Inflammatory macrophage treated with lipopolysaccharide for 1 hour (primary cell): ENCODE measurements at places on chromosomes 4 and X.
A peak's percentile ranks its signal among the peaks of the same experiment; 100 is the strongest.

- peak; percentile 3 for DNase-seq
Measured at GRCh38 chr4:76585897-76586360, 150.9 kb downstream of the SHROOM3 start.

DNA sequence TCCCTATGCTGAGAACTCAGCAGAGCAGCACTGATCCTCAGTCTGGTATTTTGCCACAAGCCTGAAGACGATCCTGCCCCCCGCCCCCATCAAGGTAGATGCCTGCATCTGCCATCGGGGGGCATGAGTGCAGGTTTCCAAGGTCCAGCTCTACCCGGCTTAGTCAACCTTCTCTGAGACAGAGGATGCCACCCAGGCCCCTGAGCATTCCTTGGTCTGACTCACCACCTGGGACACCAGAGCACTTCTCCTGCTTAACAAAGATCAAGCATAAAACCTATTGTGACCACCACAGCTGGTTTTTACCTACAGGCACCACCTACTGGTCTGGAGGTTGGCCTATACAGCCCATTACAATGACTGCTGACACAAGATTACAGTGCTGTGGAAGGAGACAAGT lies 1168.1 kb downstream of the PCDH19 start:
- DNase-seq = no peak

GRCh38 chr4:173013232-173013930 lies 155.2 kb upstream of the GALNT7 start:
- peak; percentile 20 for DNase-seq

DNA sequence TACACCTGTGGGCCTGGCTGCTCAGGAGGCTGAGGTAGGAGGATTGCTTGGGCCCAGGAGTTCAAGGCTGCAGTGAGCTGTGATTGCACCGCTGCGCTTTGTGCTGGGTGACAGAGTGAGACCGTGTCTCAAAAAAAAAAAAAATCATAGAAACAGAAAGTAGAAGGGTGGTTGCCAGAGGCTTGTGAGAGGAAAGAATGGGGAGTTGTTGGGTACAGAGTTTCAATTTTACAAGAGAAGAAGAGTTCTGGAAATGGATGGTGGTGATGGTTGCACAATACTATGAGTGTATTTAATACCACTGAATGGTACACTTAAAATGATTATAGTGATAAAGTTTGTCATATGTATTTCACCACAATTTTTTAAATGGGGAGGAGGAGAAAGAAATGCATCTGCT lies 10.2 kb upstream of the GLOD5 start:
- DNase-seq = no peak
